ENCODE measurements at places on chromosomes 11 and 22. TPM values are rescaled to one million over a fixed set of nuclear protein-coding genes. Genes with fewer than 3 reads are reported as not detected.

DNA sequence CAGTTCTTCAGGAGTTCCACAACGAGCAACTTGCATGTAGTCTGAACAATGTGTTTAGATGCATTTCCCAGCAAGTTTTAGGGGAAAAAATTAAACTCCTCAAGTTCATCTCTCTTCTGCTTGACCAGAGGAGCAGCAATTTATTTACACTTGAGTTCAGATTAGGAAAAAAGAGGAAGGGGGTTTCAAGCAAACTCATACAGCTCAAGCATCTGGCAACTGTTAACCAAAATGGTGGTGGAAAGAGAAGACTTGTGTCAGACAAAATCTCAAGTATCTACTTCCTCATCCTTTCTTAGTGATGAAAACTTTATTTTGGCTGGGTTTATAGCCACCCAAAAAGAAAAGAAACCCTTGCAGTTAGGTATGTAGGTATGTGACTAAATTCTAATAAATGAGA lies 29.1 kb upstream of the PICALM start:
- DNase-seq: no peak

DNA sequence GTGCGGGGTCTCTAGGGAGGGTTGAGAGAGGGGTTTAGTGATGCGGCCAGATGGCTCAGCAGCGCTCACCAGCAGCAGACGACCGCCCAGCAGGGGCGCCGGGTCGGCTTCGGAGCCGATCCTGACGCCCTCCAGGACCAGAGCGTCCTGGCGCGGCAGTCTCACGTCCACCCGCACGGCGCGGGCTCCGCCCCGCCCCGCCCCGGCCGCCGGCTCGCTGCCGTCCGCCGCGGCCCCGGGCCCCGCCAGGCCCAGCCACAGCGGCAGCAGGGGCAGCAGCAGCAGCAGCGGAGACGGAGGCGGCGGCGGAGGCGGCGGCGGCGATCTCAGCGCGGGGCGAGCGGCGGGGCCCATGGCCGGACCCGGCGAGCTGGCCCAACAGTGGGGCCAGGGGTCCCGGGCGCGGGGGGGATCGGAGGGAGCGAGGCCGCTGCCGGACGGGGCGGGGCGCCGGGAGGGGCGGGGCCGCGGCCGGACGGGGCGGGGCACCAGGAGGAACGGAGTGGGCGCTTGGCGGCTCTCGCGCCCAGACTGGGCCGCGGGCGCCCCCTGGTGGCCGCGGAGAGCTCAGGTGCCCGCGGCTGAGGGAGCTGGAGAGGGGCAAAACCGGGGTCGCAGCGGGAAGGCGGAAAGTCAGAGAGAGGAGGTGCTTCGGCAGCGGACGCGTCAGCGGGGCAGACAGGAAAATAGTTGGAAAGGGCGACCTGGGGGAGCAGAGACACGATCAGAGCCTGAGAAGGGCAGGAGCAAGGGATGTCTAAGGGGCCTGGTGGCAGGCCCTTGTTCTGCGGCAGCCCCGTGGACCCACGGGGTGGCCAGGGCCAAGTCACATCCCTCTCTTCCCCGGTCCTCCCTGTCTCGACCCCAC lies at the start of gene RNF215:
Gene RNF215 (minus strand): TSS at position 452 of the 868 bp plus-strand sequence. CDS start 98 bp downstream, at position 354.
- DNase-seq: peak; percentile 68

The SYT9 gene
- total RNA-seq: not detected

GRCh38 chr11:83661491-83662350 lies 375.6 kb upstream of the CCDC90B start:
- DNase-seq: no peak

DNA sequence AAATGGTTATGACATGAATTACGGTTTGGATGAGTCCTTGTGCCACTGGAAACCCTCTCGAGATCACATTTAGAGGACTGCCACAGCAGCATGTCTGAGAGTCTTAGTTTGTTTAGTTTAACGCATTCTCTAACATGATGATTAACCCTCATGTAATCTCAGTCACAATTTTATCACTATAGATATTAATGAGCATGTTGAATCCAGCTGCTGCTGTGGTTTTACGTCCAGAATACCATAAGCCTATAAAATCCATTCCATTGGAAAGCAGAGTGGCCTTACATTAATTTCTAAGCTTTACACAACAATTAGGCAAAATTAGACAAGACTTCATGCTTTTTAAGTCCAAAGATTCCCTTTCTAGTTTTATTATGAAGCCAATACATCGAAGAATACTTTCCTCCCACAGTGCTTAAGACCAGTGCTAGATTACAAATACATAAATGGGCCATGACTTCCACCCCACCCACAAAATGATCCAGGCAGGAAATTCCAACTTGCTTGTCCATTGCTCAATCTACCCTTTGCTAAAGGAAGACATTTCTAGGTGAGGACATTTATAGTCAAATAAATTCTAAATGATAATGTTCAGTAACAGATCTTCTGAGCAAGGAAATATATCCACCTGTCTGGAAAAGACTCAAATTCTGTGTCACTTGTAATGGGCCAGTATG lies 3.5 kb upstream of the ELMOD1 start:
- no peak for DNase-seq

The CSKMT gene
- total RNA-seq: 44.0 TPM

DNA sequence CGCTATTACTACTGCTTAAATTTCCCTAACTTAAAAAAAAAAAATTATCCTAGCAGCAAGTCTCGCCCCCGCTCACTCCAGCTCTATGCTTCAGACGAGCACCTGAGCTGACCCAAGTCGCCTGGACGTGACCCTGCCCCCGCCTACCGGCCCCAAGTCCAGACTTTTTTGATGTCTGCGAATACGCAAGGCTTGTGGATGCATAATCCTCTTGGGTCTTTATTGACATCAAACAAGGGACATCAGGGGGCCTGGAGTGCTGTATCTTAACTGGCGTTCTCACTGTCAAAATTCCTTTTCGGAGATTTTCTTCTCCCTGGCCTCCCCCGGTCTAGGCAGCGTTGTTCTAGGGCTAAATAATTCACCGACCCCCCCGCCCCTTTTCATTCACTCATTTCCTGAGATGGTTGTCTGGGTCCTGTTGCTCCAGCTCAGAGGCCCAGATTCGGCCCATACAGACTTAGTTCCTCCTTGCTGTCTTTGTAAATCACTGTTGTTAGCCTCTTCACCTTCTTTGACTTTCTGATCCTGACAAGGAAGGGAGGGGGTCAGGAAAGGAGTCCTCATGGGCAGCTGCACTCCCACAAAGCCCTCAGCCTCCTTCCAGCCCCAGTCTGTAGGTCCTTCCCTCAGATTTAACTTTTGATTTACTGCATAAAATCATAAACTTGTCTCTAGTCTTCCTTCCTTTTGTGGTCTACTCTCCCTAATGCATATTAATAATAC lies 601 bp upstream of the LRP4 start:
- DNase-seq: no peak

The RASL10A gene
- not detected for total RNA-seq

- no peak for DNase-seq
Observed at GRCh38 chr22:19652316-19652715, 62.0 kb upstream of the SEPTIN5 start.

DNA sequence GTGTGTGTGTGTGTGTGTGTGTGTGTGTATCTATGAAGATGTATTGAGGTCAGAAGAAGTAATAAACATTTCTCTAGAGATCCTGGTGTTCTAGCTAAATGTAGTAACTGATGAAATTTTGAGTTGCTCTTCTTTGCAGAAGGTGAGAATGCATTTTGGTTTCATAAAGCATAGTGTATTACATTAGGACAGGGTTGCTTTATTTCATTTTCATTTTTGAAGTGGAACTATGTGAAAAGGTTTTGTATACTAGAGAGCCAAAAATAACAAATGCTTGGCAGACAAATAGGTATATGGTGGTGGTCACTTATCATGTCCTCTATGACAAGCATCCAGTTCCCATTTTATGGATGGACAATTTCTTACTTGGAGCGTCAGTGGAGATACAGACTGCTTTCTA lies 99.0 kb downstream of the CASP12 start:
- DNase-seq: no peak

- no peak for DNase-seq
Observed at GRCh38 chr11:76832361-76832760, 28.4 kb upstream of the ACER3 start.

DNA sequence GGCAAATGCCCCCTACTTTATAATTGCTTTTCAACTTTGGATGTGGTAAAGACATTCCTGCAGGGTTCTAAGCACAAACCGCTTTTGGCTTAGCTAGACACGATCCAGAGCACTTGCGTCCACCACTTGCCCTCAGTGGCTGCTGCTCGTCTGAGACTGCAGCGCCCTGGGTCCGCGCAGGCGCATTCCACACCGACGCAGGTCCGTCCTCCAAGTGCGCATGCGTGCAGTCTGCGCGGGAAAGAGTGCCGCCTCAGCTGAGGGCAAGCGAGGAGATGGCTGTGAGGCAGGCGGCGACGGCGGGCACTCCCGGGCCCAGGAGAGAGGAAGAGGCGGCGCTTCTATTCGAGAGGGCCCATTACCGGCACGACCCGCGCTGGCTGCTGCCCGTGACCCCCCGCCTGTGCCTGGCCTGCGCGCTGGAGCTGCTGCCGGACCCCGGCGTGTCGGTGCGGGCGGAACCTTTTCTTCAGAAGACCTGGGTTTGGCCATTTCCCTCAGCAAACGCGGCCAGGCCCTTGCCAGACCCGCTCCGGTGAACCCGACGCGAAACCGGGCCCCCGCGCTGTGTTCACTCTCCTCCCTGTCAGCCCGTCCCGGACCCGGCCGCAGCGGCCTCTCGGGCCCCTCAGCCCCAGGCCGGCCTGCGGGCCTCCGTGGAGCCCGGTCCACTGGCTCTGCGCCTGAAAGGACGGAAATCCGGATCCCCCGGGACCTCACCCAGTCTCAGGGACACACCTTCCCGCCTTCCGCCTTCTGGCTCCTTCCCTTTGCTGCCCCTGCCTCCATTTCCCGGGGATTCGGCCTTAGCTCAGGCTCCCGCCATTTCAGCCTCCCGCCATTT lies at the start of gene MEI1:
Gene MEI1 (plus strand): TSS at position 240 of the 844 bp plus-strand sequence. CDS start 36 bp downstream, at position 276.
- peak; percentile 93 for DNase-seq

- no peak for DNase-seq
Observed at GRCh38 chr22:25111579-25112517, 87.8 kb upstream of the CRYBB3 start.

The OR8D4 gene
- total RNA-seq: not detected

The ELF5 gene
- not detected for total RNA-seq

The SLC5A4 gene
- not detected for total RNA-seq

GRCh38 chr22:42642806-42643633 lies 2.6 kb upstream of the ATP5MGL start:
- DNase-seq: no peak

The DDI1 gene
- total RNA-seq: not detected

- no peak for DNase-seq
Observed at GRCh38 chr22:49865156-49865555, 11.5 kb downstream of the ZBED4 start.

The MUC5B gene
- total RNA-seq: not detected

- no peak for DNase-seq
Observed at GRCh38 chr22:46269564-46269963, 1.8 kb downstream of the TTC38 start.

DNA sequence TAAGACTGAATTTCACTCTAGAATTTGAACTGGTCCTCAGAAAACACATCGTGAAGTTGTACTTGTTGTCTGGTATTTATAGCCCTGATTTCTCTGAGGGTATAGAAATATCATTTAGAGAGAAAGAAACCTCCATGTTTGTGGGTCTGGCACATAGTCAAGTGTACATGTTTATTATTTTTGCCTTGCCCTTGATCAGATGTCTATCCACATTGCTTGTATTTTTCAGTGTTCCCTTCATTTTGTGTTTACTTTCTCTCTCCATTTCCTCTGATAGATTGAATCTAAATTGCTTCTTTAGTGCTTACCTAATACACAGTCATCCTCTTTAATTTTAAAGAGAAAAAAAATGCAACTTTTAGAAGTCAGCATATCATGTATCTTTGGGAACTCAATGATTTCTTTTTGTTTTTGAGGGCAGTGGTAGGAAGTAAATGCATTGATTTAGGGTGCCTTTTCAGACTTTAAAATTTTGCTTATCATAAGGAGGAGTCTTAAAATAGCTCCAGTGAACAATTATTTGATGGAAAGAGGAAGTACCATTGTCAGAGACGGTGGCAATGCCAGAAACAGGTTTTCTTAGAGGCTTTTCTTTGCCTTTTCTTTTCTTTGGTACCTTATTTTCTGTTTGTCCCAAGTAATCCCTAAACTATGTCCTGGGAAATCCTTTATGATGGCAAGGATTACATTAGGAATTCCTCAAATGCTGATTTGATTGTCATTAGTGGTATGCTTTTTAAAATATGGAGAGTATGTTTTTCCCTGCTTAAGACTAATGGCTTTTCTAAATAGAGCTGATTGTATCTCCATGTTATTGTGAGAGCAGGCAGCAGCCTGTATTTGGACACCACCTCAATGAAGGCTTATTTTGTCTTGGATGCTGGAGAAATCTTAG lies 29.8 kb upstream of the TECTA start:
- DNase-seq: no peak

The CASP12 gene
- total RNA-seq: not detected

- no peak for DNase-seq
Observed at GRCh38 chr11:74777877-74778276, 29.2 kb downstream of the RNF169 start.

The OR5B2 gene
- not detected for total RNA-seq

- DNase-seq: no peak
Observed at GRCh38 chr11:13289081-13289480, 11.5 kb downstream of the BMAL1 start.

The HEPN1 gene
- not detected for total RNA-seq

The PIH1D2 gene
- 0.35 TPM for total RNA-seq

All from activated naive CD4-positive, alpha-beta T cell treated with anti-CD3 and anti-CD28 coated beads for 36 hours (primary cell).